ENCODE measurements at places on chromosomes 4 and X. TPM values are rescaled to one million over a fixed set of nuclear protein-coding genes. Genes with fewer than 3 reads are reported as not detected.

The CDX4 gene
- not detected for total RNA-seq

The RNF150 gene
- total RNA-seq: 21.0 TPM

The GABRE gene
- total RNA-seq: 0.44 TPM

The BGN gene
- 85.2 TPM for total RNA-seq

The CSAG2 gene
- not detected for total RNA-seq

The GPC3 gene
- 29.4 TPM for total RNA-seq

The TEX11 gene
- total RNA-seq: not detected

The PRSS12 gene
- 1.1 TPM for total RNA-seq

The PAK3 gene
- total RNA-seq: 11.9 TPM

The BANK1 gene
- 0.44 TPM for total RNA-seq

The AMTN gene
- not detected for total RNA-seq

The ABCG2 gene
- 5.3 TPM for total RNA-seq

The GLRA3 gene
- total RNA-seq: not detected

GRCh38 chrX:23501974-23502373 lies 165.3 kb upstream of the PRDX4 start:
- no peak overlapping the region for H3K4me3 ChIP-seq
- no peaks in the 10 kb centered on the region for H3K36me3 ChIP-seq
- DNase-seq: no peak
- H3K27me3 ChIP-seq: no peaks in the 10 kb centered on the region

GRCh38 chr4:1503583-1504471 lies 97.6 kb upstream of the NKX1-1 start:
- no peaks in the 10 kb centered on the region for H3K36me3 ChIP-seq
- peaks cover 22% of the 10 kb centered on the region for H3K27me3 ChIP-seq
- DNase-seq: no peak
- peaks cover 5% of the 10 kb centered on the region for H3K4me1 ChIP-seq
- no peak overlapping the region for H3K4me3 ChIP-seq
- H3K27ac ChIP-seq: no peak overlapping the region

GRCh38 chr4:2287594-2287915 lies 25.6 kb upstream of the MXD4 start:
- DNase-seq: no peak
- H3K4me1 ChIP-seq: peaks cover 13% of the 10 kb centered on the region
- no peak overlapping the region for H3K4me3 ChIP-seq
- H3K27ac ChIP-seq: no peak overlapping the region

DNA sequence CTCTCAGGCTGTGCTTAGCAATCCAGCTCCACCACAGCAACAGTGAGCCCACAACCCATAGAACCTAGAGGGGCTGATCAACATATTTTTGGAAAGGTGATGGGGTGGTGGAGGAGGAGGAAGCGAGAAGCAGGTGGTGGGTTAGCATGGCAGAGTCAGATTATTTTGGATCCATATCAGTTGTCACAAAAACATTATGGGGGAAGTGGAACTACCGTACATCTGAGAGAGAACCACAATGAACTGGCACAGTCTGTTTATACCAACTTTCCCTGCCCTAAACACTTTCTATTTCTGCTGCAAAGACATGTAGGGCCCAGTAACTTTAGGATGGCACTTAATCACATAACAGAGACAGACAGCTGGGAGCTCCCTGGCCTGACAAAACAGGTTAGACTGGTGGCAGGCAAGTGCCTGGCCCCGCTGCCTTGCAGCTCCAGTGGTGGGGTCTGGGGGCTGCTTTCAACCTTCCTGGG lies 4.3 kb downstream of the SLC9A7 start:
- H3K4me3 ChIP-seq: no peak overlapping the region
- H3K27me3 ChIP-seq: peaks cover 11% of the 10 kb centered on the region
- no peaks in the 10 kb centered on the region for H3K4me1 ChIP-seq
- DNase-seq: no peak

DNA sequence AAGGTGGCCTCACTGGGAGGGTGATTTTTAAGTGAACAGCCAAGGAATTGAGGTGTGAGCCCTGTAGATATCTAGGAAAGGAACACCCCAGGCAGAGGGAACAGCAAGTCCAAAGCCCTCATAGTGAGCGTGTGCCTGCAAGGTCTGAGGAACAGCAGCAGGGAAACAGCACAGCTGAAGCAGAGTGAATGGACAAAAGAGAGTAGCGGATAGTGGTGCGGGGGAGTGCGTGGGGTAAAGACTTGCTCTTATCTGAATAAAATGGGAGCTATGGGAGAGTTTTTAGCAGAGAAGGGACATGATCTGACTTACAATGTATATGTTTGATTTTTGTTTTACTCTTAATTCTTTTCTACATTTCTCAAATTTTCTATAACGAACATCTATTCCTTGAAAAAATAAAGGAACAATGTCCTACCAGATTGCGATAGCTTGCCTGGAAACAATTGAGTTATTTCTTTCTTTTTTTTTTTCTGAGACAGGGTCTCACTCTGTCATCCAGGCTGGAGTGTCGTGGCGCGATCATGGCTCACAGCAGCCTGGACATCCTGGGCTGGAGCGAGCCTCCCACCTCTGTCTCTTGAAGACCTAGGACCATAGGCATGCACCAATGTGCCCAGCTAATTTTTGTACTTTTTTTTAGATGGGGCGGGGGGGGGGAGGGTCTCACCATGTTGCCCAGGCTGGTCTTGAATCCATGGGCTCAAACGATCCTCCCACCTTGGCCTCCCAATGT lies 19.5 kb upstream of the HADH start:
- peaks cover 8% of the 10 kb centered on the region for H3K4me1 ChIP-seq
- peaks cover 4% of the 10 kb centered on the region for H3K27me3 ChIP-seq
- DNase-seq: no peak
- no peak overlapping the region for H3K4me3 ChIP-seq
- no peaks in the 10 kb centered on the region for H3K36me3 ChIP-seq

GRCh38 chrX:25158635-25159034 lies 142.9 kb upstream of the ARX start:
- peaks cover 18% of the 10 kb centered on the region for H3K27me3 ChIP-seq
- H3K27ac ChIP-seq: no peak overlapping the region
- DNase-seq: no peak
- H3K36me3 ChIP-seq: no peaks in the 10 kb centered on the region
- H3K4me3 ChIP-seq: no peak overlapping the region
- no peaks in the 10 kb centered on the region for H3K4me1 ChIP-seq

DNA sequence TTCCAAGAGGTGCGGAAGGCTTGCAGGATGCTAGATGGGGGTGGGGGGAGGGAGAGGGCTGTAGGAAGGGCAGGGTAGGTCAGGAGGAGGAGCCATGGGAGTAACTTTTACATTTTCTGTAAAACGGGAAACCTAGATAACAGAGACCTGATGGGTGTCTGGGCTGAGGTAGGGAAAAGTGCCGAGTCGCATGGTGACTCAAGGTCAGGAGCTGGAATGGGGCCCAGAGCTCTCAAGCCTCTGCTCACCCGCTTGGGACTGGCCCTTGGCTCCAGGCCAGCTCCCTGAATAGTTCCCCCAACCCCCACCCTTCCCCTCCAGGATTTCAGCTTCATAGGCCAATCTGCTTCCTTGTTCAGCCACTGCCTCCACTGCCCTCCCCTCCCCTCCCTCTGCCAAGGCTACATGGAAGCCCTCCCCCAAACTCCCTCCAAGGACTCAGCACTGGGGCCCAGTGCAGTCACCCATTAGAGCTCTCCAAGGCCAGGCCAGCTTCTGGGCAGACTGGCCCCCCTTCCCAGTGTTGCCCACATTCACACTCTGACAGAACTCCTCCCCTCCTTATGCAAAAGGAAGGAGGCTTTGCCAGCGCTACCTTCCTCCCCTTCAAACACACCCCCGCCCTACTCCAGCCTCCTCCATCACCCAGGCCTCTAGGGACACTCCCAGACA lies 43.6 kb downstream of the TSC22D3 start:
- DNase-seq: no peak
- H3K36me3 ChIP-seq: no peaks in the 10 kb centered on the region
- peaks cover 12% of the 10 kb centered on the region for H3K4me1 ChIP-seq
- no peak overlapping the region for H3K4me3 ChIP-seq
- no peaks in the 10 kb centered on the region for H3K27me3 ChIP-seq
- H3K27ac ChIP-seq: no peak overlapping the region

DNA sequence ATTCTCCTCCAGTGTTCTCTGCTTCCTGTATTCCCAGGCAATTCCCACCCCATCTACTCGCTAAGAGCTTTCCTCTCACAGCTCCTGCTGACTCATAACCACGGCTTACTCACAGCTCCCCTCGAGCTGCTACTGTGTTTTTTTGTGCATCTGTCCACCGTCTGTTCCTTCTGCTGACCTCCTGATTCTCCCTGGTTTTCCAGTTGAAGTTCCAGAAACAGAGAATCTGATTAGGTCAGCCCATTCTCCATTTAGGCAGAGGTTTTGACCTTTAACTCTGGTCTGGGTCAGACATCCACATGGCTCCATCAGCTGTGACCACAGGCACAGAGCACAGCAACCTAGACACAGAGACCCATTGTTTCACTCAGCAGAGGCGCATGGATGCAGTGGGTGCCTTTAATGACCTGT lies 5.5 kb upstream of the SMIM20 start:
- peaks cover 38% of the 10 kb centered on the region for H3K4me1 ChIP-seq
- H3K27ac ChIP-seq: peak overlapping the region; percentile 87
- peak; percentile 16 for DNase-seq
- H3K4me3 ChIP-seq: peak overlapping the region; percentile 68

DNA sequence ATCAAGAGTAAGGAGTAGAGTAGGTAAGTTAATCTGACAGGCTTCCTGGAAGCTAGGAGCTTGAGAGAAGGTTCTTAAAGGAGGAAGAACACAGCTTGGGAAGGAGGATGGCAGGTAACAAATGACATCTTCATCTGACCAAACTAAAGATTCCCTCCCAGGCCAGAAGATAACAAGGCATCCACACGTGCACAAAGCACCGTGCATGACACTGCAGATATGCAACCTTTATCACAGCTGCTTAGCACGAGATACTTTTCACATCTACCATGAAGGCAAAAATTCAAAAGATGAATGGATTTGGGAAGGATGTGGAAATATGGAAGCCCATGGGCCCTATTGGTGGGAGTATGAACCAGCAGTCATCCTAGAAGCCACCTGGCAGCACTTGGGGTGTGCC lies 34.3 kb downstream of the CD99L2 start:
- H3K4me1 ChIP-seq: no peaks in the 10 kb centered on the region
- DNase-seq: no peak
- H3K4me3 ChIP-seq: no peak overlapping the region
- peaks cover 13% of the 10 kb centered on the region for H3K36me3 ChIP-seq
- H3K27ac ChIP-seq: no peak overlapping the region
- H3K27me3 ChIP-seq: no peaks in the 10 kb centered on the region

GRCh38 chr4:91769912-91770311 lies 533.9 kb upstream of the GRID2 start:
- H3K36me3 ChIP-seq: peaks cover 3% of the 10 kb centered on the region
- no peak for DNase-seq
- H3K4me1 ChIP-seq: no peaks in the 10 kb centered on the region
- H3K4me3 ChIP-seq: no peak overlapping the region
- no peak overlapping the region for H3K27ac ChIP-seq

- H3K36me3 ChIP-seq: peaks cover 10% of the 10 kb centered on the region
- H3K27me3 ChIP-seq: no peaks in the 10 kb centered on the region
- no peak overlapping the region for H3K27ac ChIP-seq
These were observed 81.2 kb downstream of the SHROOM3 start for GRCh38 chr4:76515975-76516843.

GRCh38 chrX:264634-265455 lies 16.3 kb upstream of the PLCXD1 start:
- H3K27ac ChIP-seq: no peak overlapping the region
- DNase-seq: no peak
- peaks cover 7% of the 10 kb centered on the region for H3K4me1 ChIP-seq
- no peaks in the 10 kb centered on the region for H3K36me3 ChIP-seq
- no peak overlapping the region for H3K4me3 ChIP-seq

- no peak for DNase-seq
- no peaks in the 10 kb centered on the region for H3K4me1 ChIP-seq
- no peaks in the 10 kb centered on the region for H3K36me3 ChIP-seq
- H3K27me3 ChIP-seq: no peaks in the 10 kb centered on the region
- no peak overlapping the region for H3K4me3 ChIP-seq
These were observed 1506.0 kb downstream of the PCDH7 start for GRCh38 chr4:32226204-32226603.

DNA sequence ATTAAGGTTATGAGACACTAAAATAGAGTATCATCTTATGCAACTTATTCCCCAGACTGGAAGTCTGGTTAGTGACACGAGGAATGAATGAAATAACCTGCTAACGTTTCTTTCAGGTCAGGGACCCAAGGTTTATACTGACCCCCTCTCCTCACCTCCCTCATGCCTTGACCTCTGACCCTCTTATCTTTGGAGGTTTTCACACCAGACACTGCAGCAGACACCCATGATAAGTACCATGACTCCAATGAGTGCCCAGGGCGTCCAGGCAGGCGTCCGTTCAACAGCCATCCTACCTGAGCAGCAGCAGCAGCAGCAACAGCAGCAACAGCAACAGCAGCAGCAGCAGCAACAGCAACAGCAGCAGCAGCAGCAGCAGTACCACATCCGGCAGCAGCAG lies 4.2 kb upstream of the NLGN3 start:
- no peak overlapping the region for H3K4me3 ChIP-seq
- H3K4me1 ChIP-seq: peaks cover 8% of the 10 kb centered on the region
- DNase-seq: no peak
- peaks cover 9% of the 10 kb centered on the region for H3K36me3 ChIP-seq
- no peak overlapping the region for H3K27ac ChIP-seq
- peaks cover 3% of the 10 kb centered on the region for H3K27me3 ChIP-seq

DNA sequence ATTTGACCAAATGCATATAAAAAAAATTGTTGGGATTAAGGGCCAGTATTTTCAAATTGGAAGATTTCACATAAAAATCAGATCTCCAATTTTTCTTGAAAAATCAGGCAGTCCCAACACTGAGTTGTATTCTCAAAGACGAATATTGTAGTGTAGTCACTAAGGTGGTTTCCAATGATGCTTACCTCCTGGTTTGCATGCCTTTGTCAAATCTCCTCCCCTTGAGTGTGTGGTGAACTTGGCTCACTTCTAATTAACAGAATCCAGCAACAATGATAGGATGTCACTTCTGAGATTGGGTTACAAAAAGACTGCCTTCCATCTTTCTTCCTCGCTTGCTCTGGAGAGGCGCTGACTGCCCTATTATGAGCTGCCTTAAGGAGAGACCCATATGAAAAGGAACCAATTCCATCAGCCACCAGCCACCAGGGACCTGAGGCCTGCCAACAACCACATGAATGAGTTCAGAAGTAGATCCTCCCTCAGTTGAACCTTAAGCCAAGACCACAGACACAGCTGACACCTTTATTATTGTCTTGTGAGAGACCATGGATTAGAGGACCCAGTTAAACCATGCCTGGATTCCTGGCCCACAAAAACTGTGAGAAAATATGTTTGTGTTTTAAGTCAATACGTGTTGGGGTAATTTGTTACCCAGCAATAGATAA lies 31.2 kb upstream of the TSPAN5 start:
- H3K27ac ChIP-seq: no peak overlapping the region
- no peak for DNase-seq
- H3K36me3 ChIP-seq: no peaks in the 10 kb centered on the region

DNA sequence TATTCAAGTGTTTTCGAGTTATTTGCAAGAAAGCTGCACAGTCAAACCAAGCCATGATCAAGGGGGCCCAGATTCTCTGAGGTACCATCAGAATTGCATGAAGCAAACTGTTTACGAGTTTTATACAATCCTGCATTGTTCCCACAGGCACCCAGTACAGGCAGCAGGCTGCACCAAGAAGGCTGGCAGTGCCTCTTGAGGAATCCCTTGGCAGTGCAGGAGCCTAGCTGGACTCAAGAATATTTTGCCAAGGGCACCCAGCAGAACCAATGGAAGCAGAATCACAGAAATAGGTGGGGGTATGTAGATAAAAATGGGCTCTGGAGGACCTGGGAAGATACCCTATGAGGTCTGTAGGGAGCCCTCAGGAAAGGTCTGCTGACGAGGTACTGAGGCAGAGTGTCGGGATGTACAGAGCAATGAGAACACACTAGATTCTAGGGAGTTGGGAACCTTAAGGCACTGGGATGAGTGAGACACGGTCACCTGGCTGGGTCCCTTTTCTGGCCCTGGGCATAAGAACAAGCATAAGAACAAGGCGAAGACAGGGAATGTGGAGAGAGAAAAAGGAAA lies 2.5 kb upstream of the PLP1 start:
- no peak for DNase-seq
- H3K27ac ChIP-seq: no peak overlapping the region
- H3K36me3 ChIP-seq: peaks cover 2% of the 10 kb centered on the region
